ENCODE measurements at places on chromosomes 11 and 22.
A peak's percentile ranks its signal among the peaks of the same experiment; 100 is the strongest.

GRCh38 chr11:123517559-123518364, 87.7 kb downstream of the GRAMD1B start:
- DNase-seq: no peak

DNA sequence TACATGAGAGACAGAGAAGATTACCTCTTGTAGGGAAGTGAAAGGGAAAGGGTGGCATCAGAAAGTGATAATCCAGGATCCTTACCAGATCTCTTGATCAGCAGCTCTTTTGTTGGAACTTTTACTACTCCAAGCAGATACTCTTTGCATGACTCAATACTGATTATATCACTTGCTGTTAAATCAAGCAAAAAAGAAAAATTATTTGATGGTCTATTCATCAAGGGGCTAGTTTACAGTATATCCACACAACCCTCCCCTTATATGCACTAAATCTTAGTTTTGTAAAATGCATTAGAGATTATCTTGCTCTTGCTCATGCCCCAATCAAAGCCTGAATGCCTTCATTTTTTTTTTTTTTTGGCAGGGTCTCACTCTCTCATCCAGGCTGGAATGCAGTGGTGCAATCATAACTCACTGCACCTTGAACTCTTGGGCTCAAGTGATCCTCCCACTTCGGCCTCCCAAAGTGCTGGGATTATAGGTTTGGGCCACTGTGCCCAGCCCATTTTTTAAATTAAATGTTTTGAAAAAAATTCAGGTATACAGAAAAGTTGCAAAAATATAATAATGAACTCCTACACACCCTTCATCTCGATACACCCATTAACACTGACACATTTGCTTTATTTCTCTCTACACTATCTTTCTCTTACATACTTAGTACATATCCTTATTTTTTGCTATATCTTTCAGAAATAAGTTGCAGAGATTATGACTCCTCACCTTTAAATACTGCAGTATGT, 76.1 kb upstream of the UCP3 start:
- no peak for DNase-seq

DNA sequence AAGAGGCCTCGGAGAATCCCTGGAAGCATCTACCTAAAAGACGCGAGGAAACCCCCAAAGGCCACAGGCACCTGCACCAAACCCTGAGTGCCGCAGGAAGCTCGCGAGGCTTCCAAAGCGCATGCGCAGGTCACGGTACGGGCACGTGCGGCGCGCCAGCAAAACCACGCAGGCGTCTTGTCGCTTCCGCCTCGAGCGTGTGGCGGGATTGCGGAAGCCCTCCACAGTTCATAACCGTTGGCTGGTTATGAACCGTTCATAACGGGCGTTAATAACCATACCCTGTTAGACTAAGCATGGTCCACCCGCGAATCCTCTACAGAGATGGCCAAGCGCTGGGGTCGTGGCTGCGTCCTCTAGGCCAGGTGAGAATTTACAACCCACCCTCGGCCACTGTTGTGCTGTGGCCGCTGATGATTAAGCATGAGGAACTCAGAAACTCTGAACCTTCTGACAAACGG, 46.4 kb downstream of the MORC2 start:
- peak; percentile 89 for DNase-seq

- no peak for DNase-seq
Measured at GRCh38 chr11:128528294-128528693, 59.1 kb downstream of the ETS1 start.

DNA sequence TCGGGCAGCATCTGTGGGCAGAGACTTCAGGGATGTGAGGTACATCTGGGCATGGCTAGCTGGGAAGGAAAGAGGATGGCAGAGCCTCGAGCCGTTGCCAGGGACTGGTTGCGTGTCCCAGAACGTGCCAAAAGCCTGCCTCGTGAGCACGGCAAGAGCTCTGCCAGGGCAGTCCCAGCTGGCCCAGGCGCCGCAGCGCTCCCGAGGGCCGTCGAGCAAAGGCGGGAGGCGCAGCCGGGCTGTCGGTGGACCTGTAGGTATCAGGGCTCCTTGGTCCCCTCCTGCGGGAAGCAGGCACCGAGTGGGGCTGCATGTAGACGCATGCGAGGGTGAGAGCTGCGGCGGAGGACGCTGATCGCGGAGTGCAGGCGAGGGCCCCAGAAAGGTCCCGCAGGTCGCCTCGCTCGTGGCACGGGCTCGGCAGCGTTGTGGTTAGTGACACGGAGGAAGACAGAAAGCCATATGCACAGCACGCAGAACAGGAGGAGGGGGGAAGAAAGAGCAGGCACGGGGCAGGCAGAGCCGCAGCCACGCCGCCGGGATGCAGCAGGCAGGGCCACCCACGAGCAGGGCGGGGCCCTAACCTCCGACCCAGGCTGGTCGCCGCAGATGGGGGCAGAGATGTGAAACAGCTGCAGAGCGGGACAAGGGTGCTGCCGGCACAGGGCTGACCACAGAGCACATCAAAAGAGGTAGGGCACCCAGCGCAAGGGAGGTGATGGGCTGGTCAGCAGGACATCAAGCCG, 18.0 kb downstream of the LSP1 start:
- DNase-seq: peak; percentile 52

GRCh38 chr11:99424313-99425084, 403.8 kb downstream of the CNTN5 start:
- no peak for DNase-seq

DNA sequence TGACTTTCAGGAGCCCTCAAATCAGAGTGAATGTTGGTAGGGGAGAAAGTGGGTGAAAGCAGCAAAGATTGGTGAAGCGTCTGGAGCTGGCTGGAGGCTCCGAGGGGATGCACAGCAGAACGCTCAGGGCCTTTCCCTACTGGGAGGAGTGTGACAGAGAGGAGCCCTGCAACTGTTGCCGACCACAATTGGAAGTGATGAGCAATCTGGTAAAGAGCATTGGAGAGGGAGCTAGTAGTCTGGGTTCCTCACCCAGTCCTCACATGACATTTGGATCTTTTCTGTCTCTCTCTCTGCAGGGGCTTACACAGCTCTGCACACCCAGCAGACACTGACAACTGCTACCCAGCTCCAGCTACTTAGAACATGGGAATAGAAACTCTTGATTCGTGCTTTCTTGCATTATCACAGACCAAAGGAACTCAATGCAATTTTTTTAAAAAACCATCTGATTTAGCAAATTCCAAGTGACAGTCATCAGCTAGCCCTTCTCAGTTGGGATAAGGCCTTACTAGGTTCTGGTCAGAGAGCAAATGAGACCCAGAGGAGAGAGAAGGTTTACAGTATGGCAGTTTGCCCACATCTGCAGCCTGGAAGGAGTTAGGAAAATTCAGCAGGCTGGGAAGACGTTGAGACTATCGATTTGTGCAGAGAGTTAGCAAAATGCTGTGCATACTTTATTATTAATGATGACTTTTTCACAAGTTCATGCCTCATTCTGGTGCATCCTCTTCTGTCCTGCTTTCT, 278.0 kb upstream of the PLET1 start:
- DNase-seq: no peak

- DNase-seq: no peak
Measured at GRCh38 chr11:107683807-107684206, 28.0 kb downstream of the SLN start.

- DNase-seq: no peak
Measured at GRCh38 chr22:40975366-40975765, 24.2 kb downstream of the RBX1 start.

DNA sequence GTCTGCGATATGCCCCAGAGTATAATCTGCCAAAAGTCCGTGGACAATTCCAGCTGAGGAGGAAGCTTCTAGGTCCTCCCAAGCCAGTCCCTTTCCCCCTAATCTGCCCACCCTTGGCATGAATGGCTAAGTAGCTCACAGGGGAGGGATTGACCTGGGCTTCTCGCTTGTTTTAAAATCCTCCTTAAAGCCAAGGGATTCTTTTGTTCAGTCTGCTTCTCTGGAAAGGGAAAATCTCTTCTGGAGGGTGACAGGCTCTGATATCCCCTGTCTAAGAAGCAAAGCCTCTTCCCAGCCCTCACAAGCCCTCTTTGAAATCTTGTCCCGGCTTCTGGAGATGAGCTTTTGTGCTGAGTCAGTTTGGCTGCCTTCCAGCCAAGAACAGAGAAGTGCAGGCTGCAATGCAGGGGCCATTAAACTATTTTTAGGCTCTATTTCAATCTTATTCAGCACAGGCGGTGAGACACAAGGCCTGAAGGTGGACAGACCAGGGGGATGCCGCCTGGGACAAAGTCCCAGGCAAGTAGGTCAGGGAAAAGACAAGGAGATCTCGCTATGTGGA, 23.9 kb downstream of the NEFH start:
- DNase-seq: no peak

- DNase-seq: no peak
Measured at GRCh38 chr22:46362203-46362933, 26.9 kb downstream of the TRMU start.

DNA sequence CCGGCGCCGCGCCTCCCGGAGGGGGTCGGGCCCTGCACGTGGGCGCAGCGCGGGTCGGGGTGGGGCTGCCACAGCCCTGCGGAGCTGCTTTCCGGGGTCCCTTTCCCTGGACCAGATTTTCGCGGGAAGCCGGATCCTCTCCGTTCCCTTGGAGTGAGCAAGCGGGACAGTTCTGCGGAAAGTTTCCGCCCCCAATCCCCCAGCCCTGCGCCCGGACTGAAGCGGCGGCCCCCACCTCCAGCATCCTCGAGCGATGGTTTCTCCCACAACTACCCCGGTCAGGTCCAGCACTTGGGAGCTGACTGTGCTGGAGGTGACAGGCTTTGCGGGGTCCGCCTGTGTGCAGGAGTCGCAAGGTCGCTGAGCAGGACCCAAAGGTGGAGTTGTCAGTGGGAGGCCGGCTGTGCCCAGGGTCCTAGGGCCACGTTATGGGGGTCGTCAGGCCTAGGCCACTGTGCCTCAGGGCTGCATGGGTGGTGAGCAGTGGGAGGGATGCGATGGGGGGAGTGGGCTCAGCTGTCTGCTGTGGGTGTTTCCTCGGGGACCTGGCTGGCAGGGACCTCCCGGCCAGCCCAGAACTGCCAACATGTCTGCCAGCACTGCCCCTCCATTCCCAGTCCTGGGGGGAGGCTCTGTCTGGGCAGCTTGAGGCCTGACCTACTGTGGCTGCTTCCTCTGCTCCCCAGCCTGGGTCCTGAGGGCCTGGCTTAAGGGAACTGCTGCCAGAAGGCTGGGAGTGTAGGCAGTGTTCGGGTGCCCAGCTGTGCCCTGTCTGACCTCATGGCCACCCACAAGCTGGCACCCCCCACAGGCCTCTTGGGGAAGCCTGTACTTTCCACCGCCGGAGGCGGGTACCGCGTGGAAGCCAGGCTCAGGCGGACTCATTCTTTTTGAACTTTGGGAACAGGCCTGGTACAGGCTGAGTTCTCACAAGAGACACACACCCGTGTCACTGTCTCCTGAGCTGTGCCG, 726 bp downstream of the ST3GAL4 start:
- DNase-seq: peak; percentile 45

DNA sequence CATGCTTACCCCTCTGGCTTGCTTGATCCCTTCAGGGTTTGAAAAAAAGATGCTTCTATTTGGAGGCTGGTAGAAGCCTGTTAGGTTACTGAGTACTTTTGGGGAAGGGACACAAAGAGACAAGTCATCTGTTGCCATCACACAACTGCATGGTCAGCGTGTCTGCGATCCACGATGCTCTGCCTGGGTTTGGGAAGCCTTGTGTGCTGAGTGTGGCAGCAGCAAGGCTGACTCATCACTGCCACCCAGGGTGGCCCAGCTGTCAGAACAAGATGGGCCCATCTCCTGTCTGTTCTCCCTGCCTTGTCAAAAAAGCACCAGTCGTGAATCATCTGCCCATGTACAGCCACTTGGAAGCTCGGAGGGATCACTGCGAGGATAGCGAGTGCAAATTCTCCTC, 26.2 kb downstream of the UBASH3B start:
- no peak for DNase-seq

- no peak for DNase-seq
Measured at GRCh38 chr11:120746376-120746775, 234.8 kb downstream of the GRIK4 start.

GRCh38 chr11:110858547-110858921, 146.3 kb upstream of the ARHGAP20 start:
- no peak for DNase-seq

- DNase-seq: peak; percentile 91
Measured at GRCh38 chr22:45413368-45414211, at the start of the genes RIBC2 and SMC1B. Gene RIBC2, plus strand, starts transcription at chr22:45413693. Its CDS starts 194 bp downstream, at chr22:45413887. Gene SMC1B, minus strand, starts transcription at chr22:45413599. Its CDS starts 32 bp downstream, at chr22:45413567.

GRCh38 chr11:45843158-45843924, 3.9 kb upstream of the CRY2 start:
- peak; percentile 91 for DNase-seq

GRCh38 chr22:45893516-45893915, 83.4 kb downstream of the WNT7B start:
- DNase-seq: no peak

DNA sequence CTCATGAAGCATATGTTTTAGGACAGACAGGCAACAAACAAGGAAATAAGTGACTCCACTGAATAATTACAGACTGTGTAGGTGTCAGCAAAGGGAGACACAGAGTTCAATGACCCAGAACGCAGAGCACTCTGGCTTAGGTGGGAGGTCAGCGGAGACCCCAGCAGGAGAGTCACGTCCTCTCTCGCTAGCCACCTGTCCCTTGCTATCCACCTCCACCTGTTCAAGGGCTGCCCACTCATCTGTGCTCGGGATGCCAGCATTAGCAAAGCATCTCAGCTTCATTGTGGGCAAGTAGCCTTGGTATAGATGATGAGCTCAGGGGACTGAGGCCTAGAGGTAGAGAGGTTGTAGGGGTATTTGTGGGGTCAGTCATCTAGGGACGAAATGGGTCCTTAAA, 21.8 kb upstream of the ATXN10 start:
- no peak for DNase-seq

DNA sequence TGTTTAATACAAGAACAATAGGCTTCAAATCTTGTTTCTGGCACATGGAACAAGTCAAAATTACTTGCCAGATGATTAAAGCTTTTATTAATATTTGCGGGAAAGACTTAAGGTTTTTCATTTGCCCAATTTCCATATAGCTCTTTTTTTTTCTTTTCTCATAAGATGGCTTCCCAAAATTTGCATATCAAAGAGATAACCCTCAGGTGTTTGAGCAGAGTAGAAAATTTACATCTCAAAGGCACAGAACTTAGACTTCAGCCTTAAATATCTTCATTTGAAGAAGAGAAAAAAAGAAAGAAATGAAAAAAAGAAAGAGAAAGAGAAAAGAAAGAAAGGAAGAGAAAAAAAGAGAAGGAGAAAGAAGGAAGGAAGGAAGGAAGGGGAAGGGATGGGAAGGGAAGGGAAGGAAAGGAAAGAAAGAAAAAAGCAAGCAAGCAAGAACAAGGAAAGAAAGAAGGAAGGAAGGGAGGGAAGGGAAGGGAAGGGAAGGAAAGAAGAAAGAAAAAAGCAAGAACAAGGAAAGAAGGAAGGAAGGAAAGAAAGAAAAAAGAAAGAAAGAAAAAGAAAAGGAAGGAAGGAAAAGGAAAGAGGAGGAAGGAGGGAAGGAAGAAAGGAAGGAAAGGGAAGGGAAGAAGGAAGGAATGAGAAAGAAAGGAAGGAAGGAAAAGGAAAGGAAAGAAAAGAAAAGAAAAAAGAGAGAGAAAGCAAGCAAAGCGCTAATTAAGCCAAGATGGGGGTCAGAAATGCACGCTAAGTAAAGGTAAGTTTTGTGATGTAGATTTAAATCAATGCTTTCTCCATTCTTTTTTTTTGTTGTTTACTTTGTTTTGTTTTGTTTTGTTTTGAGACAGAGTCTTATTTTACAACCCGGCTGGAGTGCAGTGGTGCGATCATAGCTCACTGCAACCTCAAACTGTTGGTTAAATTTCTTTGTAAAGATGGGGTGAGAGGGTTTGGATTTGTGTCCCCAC, 20.2 kb upstream of the IFITM3 start:
- DNase-seq: no peak

All from stimulated activated CD8-positive, alpha-beta memory T cell treated with anti-CD3 and anti-CD28 coated beads, Interleukin-4, amount 100 ng/mL, for 48 hours (primary cell).